MV-4-11 (cell line): ENCODE measurements at places on chromosomes 3 and 15.

- DNase-seq, result no peak
Measured at GRCh38 chr15:21268436-21268940, 171.8 kb downstream of the POTEB3 start.

DNA sequence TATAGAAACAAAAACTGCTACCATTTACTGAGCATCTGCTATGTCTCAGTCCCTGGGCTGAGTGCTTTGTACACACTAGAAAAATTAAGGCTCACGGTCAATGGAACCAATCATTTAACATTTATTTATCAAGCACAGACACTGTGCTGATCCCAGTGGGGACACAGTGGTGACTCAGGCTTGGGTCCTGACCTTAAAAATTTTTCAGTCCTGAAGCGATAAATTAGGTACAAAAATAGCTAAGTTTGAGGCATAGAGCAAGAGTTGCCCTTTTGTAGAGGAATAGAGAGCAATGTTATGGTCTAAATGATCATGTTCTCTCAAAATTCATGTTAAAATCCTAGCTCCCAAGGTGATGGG lies 85.1 kb downstream of the CRYGS start:
- no peak for DNase-seq

- no peak for DNase-seq
Measured at GRCh38 chr15:37984368-37984767, 49.9 kb downstream of the TMCO5A start.

DNA sequence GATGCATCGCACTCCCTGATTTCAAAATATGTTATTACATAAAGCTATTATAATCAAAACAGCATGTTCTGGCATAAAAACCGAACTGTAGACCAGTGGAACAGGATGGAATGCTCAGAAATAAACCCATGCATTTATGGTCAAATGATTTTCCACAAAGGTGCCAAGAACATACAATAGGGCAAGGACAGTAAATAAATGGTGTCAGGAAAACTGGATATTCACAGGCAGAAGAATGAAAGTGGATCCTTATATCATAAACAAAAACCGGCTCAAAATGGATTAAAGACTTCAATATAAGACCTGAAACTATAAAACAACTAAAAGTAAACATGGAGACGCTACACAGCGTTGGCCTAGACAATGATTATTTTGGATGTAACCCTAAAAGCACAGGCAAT lies 22.6 kb downstream of the USP50 start:
- no peak for DNase-seq

DNA sequence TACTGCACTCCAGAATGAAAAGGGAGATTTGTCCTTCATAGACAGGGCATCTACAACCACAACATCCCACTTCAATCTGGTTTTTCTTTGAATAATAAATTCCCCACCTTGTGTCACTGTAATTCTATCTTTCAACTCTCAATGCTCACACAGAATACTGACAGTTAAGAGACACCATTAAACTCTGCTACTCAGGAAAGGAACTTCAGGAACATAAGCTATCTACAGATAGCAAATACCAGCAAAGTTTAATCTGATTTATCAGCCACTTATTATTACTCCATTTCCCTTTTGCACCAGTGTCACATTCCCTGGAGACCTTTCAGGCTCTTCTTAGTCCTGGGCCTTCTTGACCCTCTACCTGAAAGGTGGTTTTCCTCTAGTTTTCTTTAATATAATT lies 152.0 kb upstream of the LPP start:
- no peak for DNase-seq

DNA sequence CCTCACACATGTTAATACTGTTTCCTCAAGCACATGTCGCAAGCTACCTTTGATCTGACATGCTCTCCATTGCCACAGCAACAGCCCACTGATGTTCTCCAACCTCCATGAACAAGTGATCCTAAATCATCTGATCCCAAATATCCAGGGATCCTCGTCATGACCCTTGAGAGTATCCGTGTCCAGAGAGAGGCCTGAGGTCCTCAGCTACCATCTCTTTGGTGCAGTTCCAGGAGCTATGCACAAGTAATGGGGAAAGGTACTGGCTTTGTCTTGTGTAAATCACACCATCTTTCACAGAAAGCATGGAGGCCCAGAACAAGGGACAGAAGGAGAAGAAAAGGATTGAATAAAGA lies 2.4 kb downstream of the GCSAM start:
- DNase-seq, result no peak

DNA sequence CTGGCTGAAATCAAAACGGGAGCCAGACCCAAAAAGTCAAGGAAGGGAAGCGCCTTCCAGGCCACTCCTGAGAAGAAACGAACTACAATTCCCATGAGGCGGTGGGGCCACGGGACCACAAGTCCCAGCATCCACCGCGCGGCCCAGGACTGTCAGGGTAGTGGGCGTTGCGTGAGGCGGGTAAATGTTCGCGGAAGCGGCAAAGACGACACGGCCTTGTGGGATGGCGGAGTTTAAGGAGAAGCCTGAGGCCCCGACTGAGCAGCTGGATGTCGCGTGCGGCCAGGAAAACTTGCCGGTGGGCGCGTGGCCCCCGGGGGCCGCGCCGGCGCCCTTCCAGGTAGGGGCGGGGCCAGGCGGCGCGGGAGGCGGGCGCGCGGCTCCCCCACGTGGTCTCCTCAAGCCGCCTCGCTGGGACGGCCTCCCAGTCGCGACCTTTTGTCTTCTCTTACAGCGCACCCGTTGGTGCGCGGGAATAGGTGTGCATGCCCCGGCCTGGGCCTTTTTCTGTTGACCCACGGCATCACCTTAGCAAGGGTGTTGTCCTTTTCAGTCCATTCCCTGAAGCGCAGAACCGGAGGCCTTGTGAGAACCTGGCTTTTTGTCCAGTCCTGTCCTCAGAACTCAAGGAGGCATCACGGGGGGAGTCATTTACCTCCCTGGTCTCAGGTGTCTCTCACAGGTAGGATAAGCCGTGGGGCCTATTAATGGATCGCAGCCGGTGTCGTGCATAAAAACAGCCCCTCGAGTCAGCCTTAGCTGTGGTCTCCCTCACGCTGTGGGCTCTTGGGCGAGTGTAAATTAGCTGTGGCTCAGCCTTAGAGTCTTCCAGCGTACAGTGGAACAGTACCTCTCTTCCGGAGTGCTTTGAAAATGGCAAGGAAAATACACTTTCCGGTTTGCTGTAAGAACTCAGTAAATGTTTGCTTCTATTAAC lies at the start of gene SETMAR:
SETMAR (plus strand) TSS at position 183 of the 937 bp plus-strand sequence; CDS start at position 185, 2 bp downstream.
- peak; percentile 90 for DNase-seq

- no peak for DNase-seq
Measured at GRCh38 chr15:57703387-57703786, 3.1 kb upstream of the POLR2M start.

- peak; percentile 47 for DNase-seq
Measured at GRCh38 chr3:152857082-152857481, 22.2 kb downstream of the P2RY1 start.

DNA sequence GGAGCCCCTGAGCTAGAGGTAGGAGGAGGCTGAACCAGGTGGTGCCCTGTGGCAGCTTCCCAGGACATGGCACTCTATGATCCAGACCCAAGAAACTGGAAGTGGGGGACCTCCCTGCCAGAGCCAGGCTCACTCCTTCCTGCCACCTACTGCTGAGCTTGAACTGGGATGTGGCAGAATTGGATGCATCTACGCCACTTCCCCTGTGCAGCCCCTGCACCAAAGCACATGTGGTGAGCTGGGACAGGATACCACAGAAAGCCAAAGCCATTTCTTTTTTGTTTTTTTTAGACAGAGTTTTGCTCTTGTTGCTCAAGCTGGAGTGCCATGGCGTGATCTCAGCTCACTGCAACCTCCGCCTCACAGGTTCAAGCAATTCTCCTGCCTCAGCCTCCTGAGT lies 518.0 kb upstream of the PPP2R3A start:
- DNase-seq, result no peak

DNA sequence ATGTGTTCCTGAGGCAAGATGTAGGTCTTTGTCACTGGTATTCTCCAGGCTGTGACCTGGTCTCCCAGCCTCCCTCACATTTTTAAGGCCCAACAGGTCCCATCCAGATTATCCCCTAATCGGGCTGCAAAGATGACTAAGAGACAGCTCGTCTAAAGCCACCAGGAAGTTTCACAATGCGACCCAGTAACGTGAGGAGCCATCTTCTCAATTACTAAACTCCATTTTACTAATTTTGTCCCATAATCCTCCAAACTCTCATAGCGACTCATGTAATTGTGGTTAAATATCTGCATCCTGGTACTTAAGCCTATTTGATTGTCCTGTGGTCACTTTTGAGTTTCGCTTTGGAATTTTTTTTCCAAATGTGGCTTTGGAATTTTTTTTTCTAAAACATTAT lies 8.7 kb upstream of the PLA2G4F start:
- peak; percentile 68 for DNase-seq

DNA sequence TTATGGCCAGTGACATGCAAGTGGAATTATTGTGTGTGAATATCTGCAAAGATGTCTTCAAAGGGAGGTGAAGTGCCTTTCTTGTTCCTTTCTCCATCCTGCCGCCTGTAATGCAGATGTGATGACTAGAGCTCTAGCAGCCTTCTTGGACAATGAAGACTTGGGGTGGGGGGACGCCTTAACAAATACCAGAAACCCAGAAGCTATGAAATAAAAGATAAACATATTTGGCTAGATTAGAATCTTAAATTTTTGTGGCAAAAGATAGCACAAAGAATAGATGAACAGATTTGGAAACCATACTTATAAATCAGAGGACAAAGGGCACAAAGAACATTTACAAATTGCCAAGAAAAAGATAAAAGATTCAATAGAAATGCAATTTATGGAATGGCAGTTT lies 56.1 kb downstream of the AMOTL2 start:
- no peak for DNase-seq

- DNase-seq, result no peak
Measured at GRCh38 chr3:194657439-194657838, 14.6 kb downstream of the LSG1 start.

DNA sequence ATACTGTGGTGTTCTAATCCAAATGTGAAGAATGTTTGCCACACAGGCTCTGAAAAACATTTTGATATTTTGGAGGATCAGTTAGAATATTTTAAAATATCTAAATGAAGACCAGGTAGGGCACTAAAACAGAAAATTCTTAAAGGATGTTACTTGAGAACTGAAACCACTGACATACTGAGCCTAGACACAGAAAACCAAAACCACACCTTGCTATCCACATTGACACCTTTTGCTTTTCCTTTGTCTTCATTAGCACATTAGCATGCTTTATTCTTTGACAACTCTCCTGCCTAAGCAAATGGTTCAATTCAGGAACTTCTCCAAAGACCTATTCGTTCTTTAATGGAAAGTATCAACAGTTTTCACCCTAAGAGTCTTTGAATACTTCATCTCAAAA lies 835.9 kb upstream of the GRM7 start:
- DNase-seq, result no peak

GRCh38 chr3:195899701-195900435 lies 8.5 kb downstream of the TNK2 start:
- no peak for DNase-seq

DNA sequence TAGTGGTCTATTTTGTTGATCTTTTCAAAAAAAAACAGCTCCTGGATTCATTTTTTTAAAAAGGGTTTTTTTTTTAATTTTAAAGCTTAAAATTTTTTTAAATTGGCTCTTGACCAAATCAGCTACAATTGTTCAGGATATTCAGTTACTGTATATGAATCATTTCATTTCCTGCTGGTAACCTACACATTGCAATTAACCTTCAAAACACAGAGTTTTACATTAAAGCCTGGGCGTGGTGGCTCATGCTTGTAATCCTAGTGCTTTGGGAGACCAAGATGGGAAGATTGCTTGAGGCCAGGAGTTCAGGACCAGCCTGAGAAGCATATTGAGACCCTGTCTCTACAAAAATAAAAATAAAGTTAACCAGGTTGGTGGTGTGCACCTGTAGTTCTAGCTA lies 163.4 kb downstream of the ALDH1A2 start:
- DNase-seq, result no peak

- DNase-seq, result no peak
Measured at GRCh38 chr3:46369675-46370132, 1.0 kb upstream of the CCR5 start.

DNA sequence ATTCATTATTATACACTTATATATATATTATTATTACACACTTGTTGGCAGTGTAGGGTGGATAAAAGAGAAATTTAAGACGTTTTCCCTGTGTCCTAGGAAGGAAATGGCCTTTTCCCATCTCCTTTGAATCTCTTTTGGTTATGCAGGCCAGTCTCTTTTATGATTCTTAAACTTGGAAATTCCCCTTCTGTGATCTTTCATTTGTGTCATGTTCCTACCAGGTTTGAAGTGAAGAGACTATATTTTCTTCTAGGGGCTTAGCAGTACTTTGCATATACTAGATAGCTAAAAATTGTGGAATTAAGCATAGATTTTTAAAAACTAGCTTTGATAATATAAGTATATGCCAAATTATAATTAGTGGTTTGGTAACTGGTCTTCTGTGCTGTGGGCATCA lies 58.5 kb downstream of the BBX start:
- no peak for DNase-seq

- DNase-seq, result no peak
Measured at GRCh38 chr3:70224337-70224736, 88.1 kb downstream of the MDFIC2 start.

DNA sequence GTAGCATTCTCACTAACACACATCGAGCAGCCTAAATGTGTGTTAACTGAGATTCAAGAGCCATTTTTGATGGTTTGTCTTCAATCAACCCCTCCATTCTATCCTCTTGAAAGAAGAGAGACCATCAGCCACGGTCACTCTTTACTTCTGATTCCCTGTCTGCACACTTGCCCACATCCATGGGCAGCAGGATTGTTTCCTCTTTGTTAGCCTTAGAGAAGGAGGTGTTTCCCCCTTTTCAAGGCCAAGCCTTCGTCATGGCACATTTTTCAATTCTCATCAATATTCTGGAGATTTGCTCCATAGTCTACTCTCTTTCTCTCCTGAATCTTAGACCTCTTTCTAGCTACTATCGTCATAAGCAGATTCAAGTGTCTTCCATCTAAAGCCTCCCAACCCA lies 522.4 kb upstream of the NAALADL2 start:
- no peak for DNase-seq

DNA sequence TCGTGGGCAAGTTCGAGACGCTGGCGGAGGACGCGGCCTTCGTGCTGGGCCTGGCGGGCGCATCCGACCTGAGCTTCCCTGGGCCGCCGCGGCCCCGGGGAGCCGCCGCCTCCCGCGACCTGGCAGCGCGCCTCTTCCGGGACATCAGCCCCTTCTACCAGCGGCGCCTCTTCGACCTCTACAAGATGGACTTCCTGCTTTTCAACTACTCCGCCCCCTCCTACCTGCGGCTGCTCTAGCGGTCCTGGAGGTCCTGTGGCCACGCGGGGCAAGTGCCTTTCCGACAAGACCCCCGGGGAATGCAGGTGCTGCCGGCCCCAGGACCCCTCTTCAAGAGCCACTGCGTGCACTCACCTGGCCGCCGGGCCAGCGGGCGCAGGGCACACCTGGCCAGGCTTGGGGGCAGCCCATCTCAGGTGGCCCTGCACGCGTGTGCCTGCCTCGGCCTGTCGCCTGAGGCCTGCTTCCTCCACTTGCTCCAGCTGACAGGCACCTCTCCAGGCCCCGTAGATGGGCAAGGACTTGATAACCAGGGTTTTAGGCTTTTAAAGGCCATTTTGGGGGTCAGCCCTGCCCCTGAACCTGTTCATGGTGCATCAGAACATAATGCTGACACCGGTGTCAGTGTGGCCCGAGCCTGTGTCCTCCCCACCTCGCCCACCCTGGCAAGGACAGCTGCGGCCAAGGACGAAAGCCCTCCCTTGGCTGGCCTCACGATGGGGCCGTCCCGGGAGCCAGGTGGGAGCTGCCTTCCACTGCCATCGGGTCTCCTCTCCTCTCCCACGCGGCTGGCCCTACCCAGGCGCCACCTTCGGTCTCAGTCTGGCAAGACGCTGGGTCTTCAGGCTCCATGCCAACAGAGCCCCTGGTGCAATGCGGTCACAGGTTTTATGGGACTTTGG lies 16.1 kb downstream of the C3orf22 start:
- no peak for DNase-seq
